Astrocyte (in vitro differentiated cells and primary cell): ENCODE measurements at places on chromosomes 16 and 17. TPM values are rescaled to one million over a fixed set of nuclear protein-coding genes. Genes with fewer than 3 reads are reported as not detected.

- H3K4me3 ChIP-seq: no peak overlapping the region
- DNase-seq: peak; percentile 86
- H3K27ac ChIP-seq: peak overlapping the region; percentile 78
- H3K4me1 ChIP-seq: peaks cover 47% of the 10 kb centered on the region
- no peaks in the 10 kb centered on the region for H3K27me3 ChIP-seq
- no peaks in the 10 kb centered on the region for H3K36me3 ChIP-seq
These were observed 3.6 kb upstream of the MAP3K14 start for GRCh38 chr17:45320349-45320930.

GRCh38 chr16:9099131-9099625 is 7.7 kb downstream of the HAPSTR1 start:
- H3K4me3 ChIP-seq: no peak overlapping the region
- peaks cover 50% of the 10 kb centered on the region for H3K36me3 ChIP-seq
- H3K27ac ChIP-seq: peak overlapping the region; percentile 61
- H3K4me1 ChIP-seq: peaks cover 47% of the 10 kb centered on the region
- DNase-seq: peak; percentile 46

DNA sequence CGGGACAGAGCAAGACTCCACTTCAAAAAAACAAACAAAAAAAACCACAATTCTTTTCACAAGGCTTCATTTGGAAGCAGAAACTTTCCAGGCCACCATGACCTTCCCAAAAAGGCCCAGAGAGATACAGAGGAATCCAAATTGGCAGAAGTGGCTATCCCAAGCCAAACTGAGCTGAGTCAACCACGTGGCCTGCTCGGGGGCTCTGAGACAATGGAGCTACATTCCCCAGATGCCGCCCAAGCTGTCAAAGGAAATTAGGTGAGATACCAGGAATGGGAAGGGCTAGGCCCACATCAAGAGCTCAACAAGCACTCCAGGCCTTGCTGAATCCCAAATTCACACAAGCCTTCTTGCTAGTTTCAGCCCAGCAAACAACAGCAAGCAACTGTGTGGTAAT is 5.7 kb upstream of the EXOSC6 start:
- no peak overlapping the region for H3K4me3 ChIP-seq
- H3K36me3 ChIP-seq: peaks cover 50% of the 10 kb centered on the region
- DNase-seq: peak; percentile 23

DNA sequence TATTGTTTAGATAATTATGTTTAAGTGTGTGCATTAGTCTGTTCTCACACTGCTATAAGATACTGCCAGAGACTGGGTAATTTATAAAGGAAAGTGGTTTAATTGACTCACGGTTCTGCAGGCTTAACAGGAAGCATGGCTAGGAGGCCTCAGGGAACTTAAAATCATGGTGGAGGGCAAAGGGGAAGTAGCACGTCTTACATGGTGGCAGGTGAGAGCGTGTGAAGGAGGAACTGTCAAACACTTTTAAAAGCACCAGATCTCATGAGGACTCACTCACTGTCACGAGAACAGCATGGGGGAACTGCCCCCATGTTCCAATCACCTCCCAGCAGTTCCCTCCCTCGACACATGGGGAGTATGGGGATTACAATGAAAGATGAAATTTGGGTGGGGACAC is 203.5 kb upstream of the GOT2 start:
- H3K4me1 ChIP-seq: no peaks in the 10 kb centered on the region
- H3K27me3 ChIP-seq: no peaks in the 10 kb centered on the region
- no peaks in the 10 kb centered on the region for H3K36me3 ChIP-seq
- DNase-seq: no peak

- H3K36me3 ChIP-seq: no peaks in the 10 kb centered on the region
- H3K27me3 ChIP-seq: peaks cover 3% of the 10 kb centered on the region
- DNase-seq: no peak
- no peak overlapping the region for H3K4me3 ChIP-seq
These were observed 295.8 kb downstream of the FOXL1 start for GRCh38 chr16:86874141-86874540.

GRCh38 chr16:48451323-48451722 is 66.1 kb upstream of the SIAH1 start:
- no peak overlapping the region for H3K4me3 ChIP-seq
- peaks cover 3% of the 10 kb centered on the region for H3K27me3 ChIP-seq
- H3K27ac ChIP-seq: no peak overlapping the region

DNA sequence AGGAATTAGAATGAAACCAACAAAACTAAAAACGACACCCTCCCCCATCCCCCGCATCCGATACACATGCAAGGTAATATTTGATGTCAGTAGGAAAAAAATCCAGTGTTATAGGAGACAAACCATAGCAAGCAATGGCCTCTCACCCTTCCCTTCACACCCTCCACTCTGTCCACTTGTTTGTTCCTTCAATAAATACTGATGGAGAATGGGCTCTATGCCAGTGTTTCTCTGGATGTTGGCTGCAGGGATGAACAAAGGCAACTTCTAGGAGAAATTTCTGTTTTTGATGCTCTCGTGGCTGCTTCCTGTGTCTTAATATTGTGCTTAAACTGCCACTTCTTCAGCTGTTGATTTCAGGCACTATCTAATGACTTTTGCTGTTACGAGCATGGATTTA is 98.8 kb downstream of the WWOX start:
- H3K4me1 ChIP-seq: no peaks in the 10 kb centered on the region
- no peak for DNase-seq
- H3K4me3 ChIP-seq: no peak overlapping the region

DNA sequence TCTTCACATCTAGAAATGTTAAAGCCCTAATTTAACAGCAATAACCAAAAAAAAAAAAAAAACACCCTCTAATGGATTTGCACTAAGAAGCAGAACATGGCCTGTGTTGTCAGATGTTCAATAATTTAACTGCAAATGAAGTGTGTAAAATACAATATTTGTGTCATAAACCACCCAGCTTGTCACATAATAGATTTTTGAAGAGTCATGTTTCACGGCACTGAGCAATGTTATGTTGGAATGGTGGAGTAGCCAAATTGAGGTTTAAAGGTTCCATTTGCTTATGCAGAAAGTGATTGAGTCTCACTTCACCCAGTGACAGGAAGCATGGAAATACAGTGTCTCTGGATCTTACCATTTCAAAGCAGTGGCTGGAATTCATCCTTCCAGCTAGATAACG is 173.2 kb upstream of the XYLT1 start:
- H3K27me3 ChIP-seq: no peaks in the 10 kb centered on the region
- H3K4me1 ChIP-seq: no peaks in the 10 kb centered on the region
- no peak overlapping the region for H3K27ac ChIP-seq
- H3K4me3 ChIP-seq: no peak overlapping the region
- no peaks in the 10 kb centered on the region for H3K36me3 ChIP-seq

DNA sequence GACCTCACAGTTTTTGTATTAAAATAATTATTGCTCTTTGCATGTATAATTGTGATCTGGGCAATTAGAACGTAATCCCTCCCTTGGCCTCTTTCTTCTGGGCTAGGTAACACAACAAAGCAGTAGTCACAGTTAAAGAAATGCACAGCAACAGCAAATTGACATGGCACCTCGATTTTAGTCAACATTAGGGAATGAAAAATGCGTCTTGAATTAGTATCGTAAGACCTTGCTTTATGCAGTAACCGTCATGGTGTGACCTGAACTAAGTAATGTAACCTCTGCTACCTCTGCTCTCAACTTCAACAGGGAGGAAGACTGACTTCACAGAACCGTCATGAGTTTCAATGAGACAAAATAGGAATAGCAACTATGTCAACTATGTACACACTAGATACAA is 265.4 kb upstream of the MAF start:
- H3K27ac ChIP-seq: no peak overlapping the region
- no peaks in the 10 kb centered on the region for H3K4me1 ChIP-seq
- H3K27me3 ChIP-seq: no peaks in the 10 kb centered on the region
- H3K36me3 ChIP-seq: no peaks in the 10 kb centered on the region
- no peak for DNase-seq

DNA sequence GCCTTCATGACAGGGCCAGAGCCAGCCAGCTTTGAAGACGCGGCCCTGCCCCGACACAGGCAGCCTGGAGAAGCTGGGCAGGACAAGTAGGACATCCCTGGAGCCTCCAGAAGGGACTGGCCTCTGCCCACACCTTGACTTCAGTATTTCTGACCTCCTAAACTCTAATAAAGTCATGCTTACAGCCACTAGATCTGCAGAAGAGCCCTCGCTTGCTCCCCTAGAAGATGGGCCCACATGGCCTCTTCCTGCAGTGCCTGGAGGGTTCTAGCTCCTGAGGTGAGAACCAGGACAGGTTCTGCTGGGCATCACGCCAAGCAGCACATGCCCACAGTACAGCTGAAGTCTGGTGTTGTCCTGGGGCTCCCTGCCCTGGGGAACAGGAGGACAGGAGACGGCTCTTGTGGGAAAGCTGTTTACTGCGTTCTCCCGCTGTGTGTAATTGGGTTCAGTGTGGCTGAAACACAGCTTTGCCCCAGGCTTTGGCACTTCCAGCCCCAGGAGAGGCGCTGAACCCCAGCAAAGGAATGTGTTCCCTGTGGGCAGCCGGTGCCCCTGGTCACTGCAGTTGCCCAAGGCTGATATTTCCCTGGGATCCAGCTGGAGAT is 2.6 kb downstream of the APRT start:
- no peak overlapping the region for H3K27ac ChIP-seq
- H3K36me3 ChIP-seq: peaks cover 3% of the 10 kb centered on the region
- no peak for DNase-seq

DNA sequence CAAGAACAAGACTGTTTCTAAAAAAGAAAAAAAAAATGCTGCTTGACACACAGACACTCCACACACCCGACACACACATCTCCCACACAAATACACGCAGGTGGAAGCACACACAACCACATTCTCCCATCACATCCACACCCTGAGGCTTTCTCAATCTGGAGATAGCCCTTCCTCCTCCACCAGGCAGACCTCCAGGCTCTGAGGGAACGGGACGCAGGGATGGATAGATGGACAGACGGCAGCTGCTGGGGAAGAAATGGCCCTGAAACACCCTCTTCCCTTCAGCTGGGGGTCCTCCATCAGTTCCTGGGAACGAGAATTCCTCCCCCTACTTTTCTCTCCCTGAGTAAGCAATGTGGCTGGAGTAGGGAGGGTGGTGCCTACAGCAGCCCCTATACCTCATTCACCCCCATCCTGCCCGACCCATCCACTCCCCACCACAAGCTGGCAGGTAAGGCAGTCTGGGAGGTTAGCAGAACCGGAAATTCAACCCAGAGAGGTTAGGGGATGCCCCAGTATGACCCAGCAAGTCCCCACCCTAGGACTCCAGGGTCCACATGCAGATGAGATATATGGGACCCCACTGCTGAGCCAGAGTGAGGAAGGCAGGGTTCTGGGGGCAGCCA is 4.1 kb upstream of the LITAFD start:
- peaks cover 11% of the 10 kb centered on the region for H3K4me1 ChIP-seq
- DNase-seq: no peak
- no peaks in the 10 kb centered on the region for H3K36me3 ChIP-seq
- H3K4me3 ChIP-seq: no peak overlapping the region
- H3K27me3 ChIP-seq: no peaks in the 10 kb centered on the region
- peak overlapping the region; percentile 52 for H3K27ac ChIP-seq

DNA sequence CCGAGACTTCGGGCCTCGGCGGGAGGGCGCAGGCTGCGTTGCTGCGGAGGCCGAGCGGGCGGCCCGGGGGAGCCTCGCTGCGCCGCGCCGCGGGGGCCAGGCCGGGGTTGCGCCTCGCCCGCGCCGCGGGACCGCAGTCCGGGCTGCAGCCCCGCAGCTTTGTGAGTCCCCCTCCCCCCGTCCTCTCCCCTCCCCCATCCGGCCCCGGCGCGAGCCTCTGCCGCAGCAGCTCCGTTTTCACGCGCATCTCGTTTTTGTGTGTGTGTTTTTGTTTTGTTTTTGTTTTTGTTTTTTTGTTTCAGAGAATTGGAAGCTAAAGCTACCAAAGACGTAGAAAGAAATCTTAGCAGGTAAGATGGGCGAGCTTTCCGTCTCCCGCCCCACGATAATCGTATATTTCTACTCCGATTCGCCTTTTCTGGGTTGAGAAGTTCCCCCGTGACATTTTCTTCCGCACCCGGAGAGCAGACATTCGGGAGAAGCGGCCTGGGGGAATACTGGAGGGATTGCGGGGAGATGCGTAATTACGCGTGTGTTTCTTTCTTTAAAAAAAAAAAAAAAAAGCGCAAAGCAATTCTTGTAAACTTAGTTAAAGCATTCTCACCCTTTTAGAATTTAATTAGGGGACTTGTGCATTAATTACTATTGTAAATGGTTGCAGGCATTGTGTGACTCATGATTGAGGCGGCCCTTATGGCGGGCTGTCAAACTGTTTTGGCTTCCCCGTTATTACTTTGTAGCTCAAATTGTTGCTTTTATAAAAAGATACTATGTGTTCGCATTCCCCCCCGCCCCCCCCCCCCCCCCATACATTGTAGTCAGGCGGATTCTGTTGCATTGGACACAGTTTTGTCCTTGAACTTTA is 732 bp downstream of the TNRC6A start:
- DNase-seq: no peak
- peak overlapping the region; percentile 93 for H3K4me3 ChIP-seq
- peaks cover 13% of the 10 kb centered on the region for H3K36me3 ChIP-seq
- H3K27me3 ChIP-seq: no peaks in the 10 kb centered on the region

- H3K4me1 ChIP-seq: peaks cover 2% of the 10 kb centered on the region
- no peaks in the 10 kb centered on the region for H3K27me3 ChIP-seq
- H3K36me3 ChIP-seq: no peaks in the 10 kb centered on the region
These were observed 201.3 kb upstream of the IRX3 start for GRCh38 chr16:54487933-54488332.

- no peak overlapping the region for H3K4me3 ChIP-seq
- H3K36me3 ChIP-seq: no peaks in the 10 kb centered on the region
- DNase-seq: no peak
- H3K27me3 ChIP-seq: no peaks in the 10 kb centered on the region
- no peaks in the 10 kb centered on the region for H3K4me1 ChIP-seq
- no peak overlapping the region for H3K27ac ChIP-seq
These were observed 577 bp downstream of the EVPLL start for GRCh38 chr17:18378205-18378505.

DNA sequence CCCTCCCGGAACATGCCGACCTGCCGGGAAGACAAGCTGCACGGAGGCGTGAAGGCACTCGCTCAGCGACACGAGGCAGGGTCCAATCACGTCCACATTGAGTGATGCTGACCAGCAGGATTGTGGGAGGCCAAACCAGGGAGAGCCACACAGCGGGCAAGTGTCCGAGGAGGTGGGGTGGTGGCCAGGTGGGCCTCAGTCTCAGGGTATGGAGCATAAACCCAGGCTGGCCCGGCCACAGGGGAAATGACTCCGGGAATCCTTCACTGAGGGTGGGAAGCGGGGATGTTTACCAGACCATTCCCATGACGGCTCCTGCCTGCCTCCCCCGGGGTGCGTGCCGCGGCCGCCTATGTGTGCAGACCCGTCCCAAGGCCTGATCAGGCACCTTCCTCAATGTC is 62.5 kb downstream of the RPH3AL start:
- H3K4me3 ChIP-seq: no peak overlapping the region
- H3K4me1 ChIP-seq: no peaks in the 10 kb centered on the region
- no peaks in the 10 kb centered on the region for H3K36me3 ChIP-seq
- no peak overlapping the region for H3K27ac ChIP-seq

Gene CDH1
- total RNA-seq: 10.7 and 23.8 TPM in 2 replicates

Gene CDH8
- total RNA-seq: 13.2 and 17.5 TPM in 2 replicates

Gene TMEM114
- not detected in 2 replicates for total RNA-seq

Gene ACAP1
- 14.4 and 16.0 TPM in 2 replicates for total RNA-seq

Gene KRTAP3-2
- not detected in 2 replicates for total RNA-seq

Gene CCL18
- not detected in 2 replicates for total RNA-seq

Gene KRT25
- not detected in 2 replicates for total RNA-seq

Gene DPEP3
- not detected in 2 replicates for total RNA-seq
